AG10803 (cell line): ENCODE measurements at places on chromosomes 12 and 14.

DNA sequence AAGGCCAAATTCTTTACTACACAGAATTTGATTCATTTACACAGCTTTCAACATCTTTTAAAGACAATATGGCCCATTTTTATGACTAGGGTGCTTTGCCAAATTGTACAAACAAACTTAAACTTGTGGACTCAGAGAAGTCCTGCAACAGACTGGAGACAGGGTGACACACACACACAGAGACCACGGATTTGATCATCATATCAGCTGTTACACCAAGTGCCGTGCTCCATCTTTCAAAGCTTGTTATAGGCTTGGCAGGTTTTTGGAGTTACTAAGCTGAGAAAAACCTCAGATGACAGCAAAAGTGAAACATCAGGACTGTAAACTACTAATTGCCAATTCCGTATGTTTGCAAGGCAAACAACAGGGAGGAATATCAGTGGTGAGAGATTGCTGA is 811.7 kb downstream of the GALC start:
- peak; percentile 16 for DNase-seq

DNA sequence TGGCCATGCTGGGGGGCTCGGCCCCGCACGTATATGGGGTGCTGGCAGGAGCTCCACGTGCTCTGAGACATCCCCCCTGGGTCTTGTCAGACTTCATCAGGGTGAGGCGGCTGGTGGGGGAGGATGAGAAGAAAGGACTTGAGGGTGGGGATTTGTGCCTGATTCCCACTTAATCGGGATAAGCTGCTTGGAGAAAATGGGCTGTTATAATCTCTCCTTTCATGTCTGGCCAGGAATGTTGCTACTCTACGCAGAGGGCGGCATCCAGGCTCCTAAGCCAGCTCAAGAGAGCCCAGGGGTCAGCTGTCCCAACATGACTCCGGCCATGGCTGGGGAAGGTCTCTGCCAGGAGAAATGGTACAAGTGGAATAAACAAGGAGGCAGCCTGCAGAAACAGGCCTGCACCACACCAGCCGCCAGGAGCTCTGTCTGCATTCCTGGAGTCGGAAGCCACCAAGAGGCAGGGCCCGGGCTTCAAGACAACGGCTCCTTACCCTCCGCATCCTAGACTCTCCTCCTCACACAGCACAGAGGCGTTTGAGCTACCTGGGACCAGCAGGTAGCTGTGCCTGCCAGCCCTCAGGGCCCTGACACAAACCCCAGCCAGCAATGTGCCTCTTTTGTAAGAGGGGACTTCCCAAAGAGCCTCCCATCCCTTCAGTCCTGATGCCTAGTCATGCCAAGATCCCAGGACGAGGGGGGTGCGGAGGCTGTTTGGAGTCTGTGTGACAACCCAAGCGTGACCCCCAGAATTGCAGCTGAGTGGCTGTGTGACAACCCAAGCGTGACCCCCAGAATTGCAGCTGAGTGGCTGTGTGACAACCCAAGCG is 195.8 kb upstream of the DIO3 start:
- DNase-seq = no peak

- DNase-seq = no peak
Observed at GRCh38 chr12:102993537-102993936, 36.1 kb downstream of the ASCL1 start.

DNA sequence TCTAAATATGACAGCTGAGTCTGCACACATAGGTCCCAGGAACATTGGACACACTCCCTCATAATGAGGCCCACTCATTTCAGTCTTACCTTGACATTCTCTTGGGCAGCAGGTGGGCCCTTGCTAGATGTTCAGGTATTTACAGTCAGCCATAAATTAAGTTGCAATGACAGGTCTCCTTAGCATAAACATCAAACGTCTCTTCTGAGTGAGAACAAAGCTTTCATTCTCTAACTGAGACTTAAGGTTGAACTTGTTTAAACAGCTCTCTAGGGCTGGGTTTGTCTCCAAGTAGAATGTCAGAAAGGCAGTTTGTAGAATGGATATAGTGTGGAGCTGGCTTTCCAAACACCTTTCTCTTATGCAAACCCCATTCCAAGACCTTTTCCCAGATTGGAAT is 10.3 kb downstream of the ACVR1B start:
- no peak for DNase-seq

DNA sequence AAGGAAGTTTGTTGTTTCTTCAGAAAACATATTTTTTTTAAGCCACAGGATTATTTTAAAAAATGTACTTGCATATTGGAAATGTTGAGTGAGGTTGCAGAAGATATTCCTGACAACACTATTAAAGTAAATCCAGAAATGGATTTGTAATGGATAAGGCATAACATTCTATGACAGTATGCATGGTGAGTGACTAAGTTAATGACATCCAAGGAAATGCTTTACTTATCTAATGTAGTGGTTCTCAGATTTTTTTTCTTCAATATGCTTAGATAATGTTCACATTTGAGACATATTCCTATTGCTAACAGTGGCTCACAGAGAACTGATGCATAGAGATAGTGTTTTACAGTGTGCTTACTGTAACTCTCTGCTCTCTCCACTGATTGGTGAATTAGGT is 49.4 kb downstream of the ZDHHC17 start:
- no peak for DNase-seq

DNA sequence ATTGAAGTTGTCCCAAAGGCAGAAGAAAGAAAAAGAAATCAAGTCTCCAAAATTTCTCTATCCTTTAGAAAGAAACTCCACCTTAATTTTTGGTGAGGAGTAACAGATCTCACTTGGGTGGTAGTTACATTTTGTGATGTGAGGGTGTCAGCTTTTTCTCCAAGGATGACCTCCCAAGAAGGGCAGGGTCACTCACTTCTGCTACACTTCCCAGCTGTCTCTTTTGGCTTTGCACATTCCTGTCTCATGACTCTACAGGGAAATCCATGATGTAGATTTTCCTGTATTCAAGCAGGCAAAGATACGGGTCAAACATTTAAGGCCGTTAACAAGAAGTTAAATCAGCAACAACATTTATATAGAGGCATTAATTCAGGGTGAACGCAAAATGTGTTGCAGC is 1016.4 kb downstream of the NRXN3 start:
- no peak for DNase-seq

- DNase-seq = no peak
Observed at GRCh38 chr12:16606991-16607390, 1.0 kb upstream of the LMO3 start.

GRCh38 chr14:75292886-75293285 is 14.3 kb downstream of the FOS start:
- no peak for DNase-seq

- DNase-seq = peak; percentile 53
Observed at GRCh38 chr12:118063576-118064391, 2.8 kb upstream of the WSB2 start.

DNA sequence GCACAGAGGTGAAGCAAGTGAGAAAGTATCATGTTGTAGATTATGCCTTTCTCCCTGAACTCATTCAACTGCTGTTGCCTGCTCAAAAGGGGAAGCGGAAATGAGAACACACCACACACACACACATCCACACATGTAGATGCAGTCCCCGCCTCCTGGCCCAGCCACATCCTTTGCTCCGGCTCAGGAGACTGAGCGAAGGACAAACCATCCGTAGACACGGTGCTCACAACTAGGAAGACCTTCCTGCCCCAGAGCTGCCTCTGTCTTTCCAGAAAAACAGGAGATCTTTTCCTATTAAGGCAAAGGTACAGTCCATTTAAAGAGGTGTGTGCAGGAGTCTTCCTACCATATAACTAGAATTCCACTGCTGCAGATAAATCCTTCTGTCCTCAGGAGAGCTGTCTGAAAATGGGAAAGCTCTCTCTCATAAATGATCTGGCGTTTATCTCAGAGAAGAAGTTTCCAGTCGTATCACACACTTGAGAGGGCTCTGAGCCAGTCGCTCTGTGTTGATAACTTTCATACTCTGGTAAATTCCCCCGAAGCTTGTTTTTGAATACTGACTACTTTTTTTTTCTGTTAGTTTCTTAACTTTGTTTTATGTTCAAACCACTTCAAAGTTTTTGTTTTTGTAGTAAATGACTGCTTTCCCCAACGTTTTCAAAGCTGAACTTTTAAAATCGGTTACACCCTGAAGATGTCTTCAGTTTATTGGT is at the start of gene TESPA1:
Gene TESPA1 (minus strand): TSS at position 105 of the 719 bp plus-strand sequence. CDS start 10,200 bp downstream, outside the sequence.
- DNase-seq = no peak

DNA sequence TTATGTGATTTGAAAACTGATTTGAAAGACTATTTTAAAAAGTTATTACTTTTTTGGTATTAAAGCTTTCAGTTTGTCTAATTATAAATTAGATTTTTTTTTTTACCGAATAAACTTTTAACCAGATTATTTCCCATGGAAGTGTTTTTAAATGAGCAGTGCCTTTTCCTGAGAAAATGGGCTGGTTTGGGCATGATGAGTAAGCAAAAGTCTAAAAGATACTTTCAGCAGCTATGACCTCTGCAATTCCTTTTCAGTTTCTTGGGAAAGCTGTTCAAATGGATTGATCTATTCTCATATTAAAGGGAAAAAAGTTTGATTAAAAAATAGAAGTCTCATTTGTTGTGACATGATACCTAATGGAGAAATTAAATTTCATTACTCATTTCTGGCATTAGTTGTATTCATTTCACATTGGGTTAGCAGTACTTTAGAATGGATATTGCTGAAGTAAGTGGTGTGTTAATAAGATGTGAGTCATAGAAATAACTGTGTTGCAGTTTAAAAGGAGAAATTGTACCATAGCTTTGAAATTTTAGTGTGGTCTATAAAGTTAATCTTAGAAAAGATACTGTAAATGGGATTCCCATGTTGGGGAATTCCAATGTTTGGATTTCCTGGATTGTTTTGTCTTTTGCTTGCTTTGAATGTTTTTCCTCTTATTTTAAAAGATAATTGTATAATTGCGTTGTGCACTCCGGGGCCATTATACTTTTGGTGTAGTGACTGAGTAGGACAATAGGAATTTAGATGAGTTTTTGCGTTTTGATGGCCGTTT is 21.0 kb downstream of the KTN1 start:
- peak; percentile 52 for DNase-seq
